NCI-H2081 treated with DMSO at 0.1 percent for 48 hours (cell line): ENCODE measurements at places on chromosomes 3 and 15.

- no peak for DNase-seq
Measured at GRCh38 chr3:122215592-122216298, 32.3 kb downstream of the CASR start.

- DNase-seq: no peak
Measured at GRCh38 chr15:34620142-34620541, 36.7 kb upstream of the GOLGA8B start.

- no peak for DNase-seq
Measured at GRCh38 chr3:59388555-59389270, 338.9 kb upstream of the CFAP20DC start.

DNA sequence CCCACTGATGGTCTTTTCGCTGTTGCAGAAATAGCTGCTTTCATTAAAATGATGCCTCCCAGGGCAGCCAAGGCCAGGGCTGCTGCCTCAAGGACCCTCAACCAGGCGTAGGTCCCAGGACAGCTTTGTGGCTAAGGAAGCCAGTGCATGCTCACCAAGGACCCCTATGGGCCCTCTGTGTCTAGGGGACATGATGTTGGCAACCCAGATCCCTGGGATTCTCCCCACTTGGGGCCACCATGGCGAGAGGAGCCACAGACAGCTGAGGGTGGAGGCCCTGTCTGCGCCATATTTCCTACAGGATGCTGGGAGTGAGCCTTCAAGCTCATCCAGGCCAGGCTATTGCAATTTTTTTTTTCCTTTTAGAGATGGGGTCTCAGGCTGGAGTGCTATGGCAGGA lies 137.2 kb downstream of the CHSY1 start:
- no peak for DNase-seq

GRCh38 chr3:159991591-159991990 lies 3.0 kb downstream of the IL12A start:
- DNase-seq: no peak

- no peak for DNase-seq
Measured at GRCh38 chr3:132556508-132557159, 40.4 kb upstream of the ACKR4 start.

- DNase-seq: no peak
Measured at GRCh38 chr3:5768281-5768945, 580.9 kb downstream of the EDEM1 start.

DNA sequence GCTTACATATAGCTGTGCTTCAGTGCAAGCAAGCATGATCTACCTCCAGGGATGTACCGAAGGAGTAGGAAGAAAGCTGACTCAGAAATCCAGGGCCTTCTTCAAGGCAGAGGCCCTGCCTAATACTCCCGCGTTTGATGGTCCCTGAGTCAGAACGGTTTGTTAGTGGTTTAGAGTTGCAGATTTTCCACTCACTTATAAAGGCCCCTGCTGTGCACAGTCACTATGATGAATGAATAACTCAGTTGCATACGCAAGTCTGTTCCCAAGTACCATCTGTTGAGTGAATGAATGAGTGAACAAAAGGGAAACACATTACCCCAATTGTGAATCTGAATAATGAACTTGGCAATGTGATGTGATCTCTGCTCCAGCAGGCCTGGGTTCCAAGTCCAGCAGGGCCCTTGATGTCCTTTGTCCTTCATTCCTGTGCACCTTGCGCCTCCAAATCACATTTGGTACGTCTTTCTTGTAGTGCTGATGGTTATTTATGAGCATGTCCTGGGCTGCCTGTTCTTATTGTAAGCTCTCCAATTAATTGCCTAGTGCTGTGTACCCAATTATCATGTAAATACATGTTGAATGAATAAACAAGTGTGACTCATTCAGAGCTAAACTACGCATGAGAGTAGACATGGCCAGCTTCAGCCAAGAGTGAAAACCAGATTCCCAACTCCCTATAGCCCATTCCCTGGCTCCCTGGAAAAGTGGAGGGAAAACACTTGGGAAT lies 85.3 kb upstream of the LIMD1 start:
- no peak for DNase-seq

DNA sequence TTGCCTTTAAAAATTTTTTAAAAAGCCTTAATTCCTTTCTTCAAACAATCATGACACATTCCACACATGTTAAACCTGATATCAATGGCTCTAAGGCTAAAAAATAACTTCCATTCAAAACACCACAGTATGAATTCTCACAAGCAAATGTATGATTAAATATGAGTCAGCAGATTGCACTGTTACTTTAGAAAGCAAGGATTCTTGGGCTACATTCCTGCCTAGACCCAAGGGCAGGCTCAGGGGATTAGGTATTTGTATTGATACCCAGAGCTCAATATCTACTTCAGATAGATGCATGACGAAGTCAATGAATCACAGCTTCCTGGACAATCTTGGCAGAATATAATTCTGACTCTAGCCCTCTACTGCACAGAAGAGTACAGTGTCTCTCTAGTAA lies 65.7 kb downstream of the RARB start:
- DNase-seq: no peak

GRCh38 chr3:38331257-38332022 lies 15.1 kb upstream of the XYLB start:
- DNase-seq: no peak

GRCh38 chr3:72157748-72158638 lies 373.0 kb upstream of the PROK2 start:
- no peak for DNase-seq

- DNase-seq: no peak
Measured at GRCh38 chr15:67232591-67232990, 21.9 kb downstream of the AAGAB start.
